ENCODE measurements at places on chromosomes 1 and 21.

GRCh38 chr1:94768036-94768435, 52.1 kb upstream of the SLC44A3 start:
- H3K36me3 ChIP-seq, result no peaks in the 10 kb centered on the region
- DNase-seq, result no peak
- H3K27ac ChIP-seq, result no peak overlapping the region
- H3K27me3 ChIP-seq, result no peaks in the 10 kb centered on the region
- no peak overlapping the region for H3K4me3 ChIP-seq

GRCh38 chr1:179754041-179754624, 11.0 kb downstream of the FAM163A start:
- no peak for DNase-seq
- H3K4me3 ChIP-seq, result no peak overlapping the region
- H3K27ac ChIP-seq, result no peak overlapping the region
- H3K27me3 ChIP-seq, result no peaks in the 10 kb centered on the region
- H3K36me3 ChIP-seq, result no peaks in the 10 kb centered on the region
- H3K4me1 ChIP-seq, result no peaks in the 10 kb centered on the region

GRCh38 chr1:115233598-115233997, 104.5 kb downstream of the NGF start:
- no peaks in the 10 kb centered on the region for H3K27me3 ChIP-seq
- no peaks in the 10 kb centered on the region for H3K4me1 ChIP-seq
- no peak overlapping the region for H3K27ac ChIP-seq

- H3K27me3 ChIP-seq, result no peaks in the 10 kb centered on the region
- H3K4me1 ChIP-seq, result no peaks in the 10 kb centered on the region
- H3K4me3 ChIP-seq, result no peak overlapping the region
- H3K36me3 ChIP-seq, result no peaks in the 10 kb centered on the region
Observed at GRCh38 chr1:202982715-202983430, 15.8 kb upstream of the CYB5R1 start.

DNA sequence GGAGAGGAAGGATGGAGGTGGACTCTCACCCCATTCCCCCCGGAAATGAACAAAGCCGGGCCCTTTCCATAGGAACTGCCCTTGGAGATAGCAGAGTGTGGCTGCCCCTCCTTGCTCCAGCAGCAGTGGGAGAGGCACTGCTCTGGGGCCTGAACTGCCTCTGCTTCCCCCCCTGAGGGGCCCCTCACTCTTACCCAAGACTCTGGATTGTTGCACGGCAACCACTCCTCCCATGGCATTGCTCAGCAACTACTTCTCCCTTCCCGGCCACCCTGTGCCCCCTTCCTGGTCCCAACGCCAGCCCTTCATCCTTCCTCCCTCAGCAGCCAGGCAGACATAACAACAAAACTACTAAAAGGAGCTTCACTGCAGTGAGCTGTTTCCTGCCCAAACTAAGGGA, 3.0 kb upstream of the ACKR1 start:
- no peaks in the 10 kb centered on the region for H3K36me3 ChIP-seq
- no peak overlapping the region for H3K27ac ChIP-seq
- no peaks in the 10 kb centered on the region for H3K4me1 ChIP-seq
- no peak for DNase-seq

DNA sequence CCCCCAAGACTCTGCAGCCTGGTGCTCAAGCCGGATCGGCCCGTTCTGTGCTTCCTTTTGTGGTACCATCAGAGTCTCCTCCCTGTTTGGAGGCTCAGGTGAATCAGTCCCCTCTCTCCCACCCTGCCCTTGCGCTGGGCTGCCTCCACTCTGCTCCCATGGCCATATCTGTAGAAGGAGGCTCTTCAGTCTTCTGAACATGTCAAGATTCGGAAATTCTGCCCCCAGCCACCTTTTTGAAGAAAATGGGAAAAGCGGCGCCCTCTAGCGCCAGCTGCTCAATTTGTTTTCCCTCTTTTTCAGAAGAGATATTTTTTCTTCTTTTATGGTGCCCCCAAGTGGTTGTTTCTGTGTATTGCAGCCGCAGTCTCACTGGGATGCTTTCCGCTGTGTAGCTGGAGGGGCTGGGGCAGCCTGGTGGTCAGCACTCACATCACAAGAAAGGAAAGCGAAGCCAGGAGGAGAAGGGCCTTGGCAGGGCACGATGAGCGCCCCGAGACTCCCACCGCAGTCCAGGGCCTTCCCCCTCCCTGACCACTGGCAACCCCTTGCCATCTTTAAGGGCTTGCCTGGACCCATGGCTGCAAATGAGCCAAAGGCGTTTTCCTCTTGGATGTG, 58.4 kb upstream of the CACNA1E start:
- no peaks in the 10 kb centered on the region for H3K27me3 ChIP-seq
- DNase-seq, result peak; percentile 86
